ENCODE measurements at places on chromosomes 3 and 15.

DNA sequence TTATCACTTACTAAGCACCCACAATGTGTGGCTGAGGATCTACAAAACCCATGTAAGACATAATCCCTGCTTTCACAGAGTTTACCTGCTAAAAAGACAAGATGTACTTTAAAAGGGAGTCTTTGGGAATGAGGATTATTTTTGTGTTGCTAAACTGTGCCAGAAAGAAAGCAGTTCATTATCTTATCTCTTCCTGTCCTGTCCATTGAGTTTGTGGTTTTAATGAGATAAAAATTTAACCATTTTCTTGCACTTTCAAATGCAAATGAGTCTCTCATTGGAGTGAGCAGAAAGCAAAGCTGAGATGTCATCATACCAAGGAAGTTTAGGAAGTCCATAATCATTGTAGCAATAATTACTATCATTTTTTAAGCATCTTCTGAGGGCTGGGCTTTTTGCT, 231.2 kb upstream of the ADAMTS9 start:
- DNase-seq, result no peak

- DNase-seq, result no peak
Measured at GRCh38 chr15:84914351-84914750, 29.9 kb downstream of the SLC28A1 start.

GRCh38 chr15:39287322-39288195, 293.3 kb upstream of the THBS1 start:
- no peak for DNase-seq

- DNase-seq, result no peak
Measured at GRCh38 chr3:49930168-49930690, 618 bp upstream of the MON1A start.

GRCh38 chr15:70410371-70410985, 312.8 kb upstream of the TLE3 start:
- DNase-seq, result no peak

Data from activated CD4-positive, alpha-beta T cell treated with anti-CD3 and anti-CD28 coated beads, Interleukin-2, Interleukin-6, amounts not matched to agents 100 ng/mL and 50 ng/mL, durations not matched to agents 16 hours and 8 hours (primary cell).